Sigmoid colon (tissue), 7 donors: ENCODE measurements at places on chromosomes 5 and 9. TPM values are rescaled to one million over a fixed set of nuclear protein-coding genes. Genes with fewer than 3 reads are reported as not detected.

TAF1L gene
- not detected for total RNA-seq

PCDHB12 gene
- total RNA-seq, result 7.2 TPM

SMIM33 gene
- not detected for total RNA-seq

GRCh38 chr5:159444441-159445082 is 114.3 kb upstream of the IL12B start:
- no peak overlapping the region for H3K4me3 ChIP-seq
- H3K27me3 ChIP-seq, result no peaks in the 10 kb centered on the region
- H3K36me3 ChIP-seq, result no peaks in the 10 kb centered on the region
- no peak overlapping the region for H3K27ac ChIP-seq
- no peak for DNase-seq

DNA sequence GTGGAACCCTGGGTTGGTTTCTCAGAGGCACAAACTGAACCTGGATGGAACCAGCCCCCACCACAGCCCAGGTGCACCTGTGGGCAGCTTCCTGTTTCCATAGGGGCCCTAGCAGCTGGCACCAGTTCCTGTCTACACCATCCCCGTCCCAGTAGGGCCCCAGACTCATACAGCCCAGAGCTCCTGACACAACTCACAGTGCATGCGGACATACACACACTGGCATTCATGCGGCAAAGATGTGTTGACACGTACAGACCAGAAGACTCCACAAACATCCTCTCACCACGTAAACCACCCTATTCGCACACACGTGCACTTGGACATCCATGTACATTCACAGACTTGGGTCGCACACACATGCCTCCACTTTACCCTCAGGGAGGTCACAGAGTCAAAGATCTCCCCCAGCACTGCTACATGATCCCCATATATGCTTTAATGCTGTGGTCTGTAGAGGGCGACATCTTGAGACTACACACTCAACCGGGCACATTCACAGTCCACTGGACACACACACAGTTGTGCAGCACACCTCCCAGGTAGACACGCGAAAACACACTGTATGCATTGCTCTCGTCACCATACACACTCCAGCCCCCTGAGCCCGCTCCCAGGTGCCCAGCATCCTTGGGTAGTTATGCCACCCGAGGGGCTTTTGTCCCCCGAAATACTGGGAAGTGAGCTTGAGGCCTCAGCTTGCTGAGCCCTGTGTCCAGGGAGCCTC is 22.4 kb downstream of the CXXC5 start:
- no peaks in the 10 kb centered on the region for H3K4me1 ChIP-seq
- H3K36me3 ChIP-seq, result no peaks in the 10 kb centered on the region
- H3K27me3 ChIP-seq, result no peaks in the 10 kb centered on the region
- H3K4me3 ChIP-seq, result no peak overlapping the region

GRCh38 chr5:149445739-149446369 is 66.8 kb upstream of the IL17B start:
- no peaks in the 10 kb centered on the region for H3K27me3 ChIP-seq
- H3K27ac ChIP-seq, result peak overlapping the region; percentile 87
- H3K4me3 ChIP-seq, result no peak overlapping the region
- no peaks in the 10 kb centered on the region for H3K36me3 ChIP-seq
- peaks cover 80% of the 10 kb centered on the region for H3K4me1 ChIP-seq

GRCh38 chr5:135173662-135174290 is 139.7 kb upstream of the PITX1 start:
- DNase-seq, result no peak
- H3K27ac ChIP-seq, result no peak overlapping the region
- H3K4me3 ChIP-seq, result no peak overlapping the region
